ENCODE measurements at places on chromosomes 1 and 21.

DNA sequence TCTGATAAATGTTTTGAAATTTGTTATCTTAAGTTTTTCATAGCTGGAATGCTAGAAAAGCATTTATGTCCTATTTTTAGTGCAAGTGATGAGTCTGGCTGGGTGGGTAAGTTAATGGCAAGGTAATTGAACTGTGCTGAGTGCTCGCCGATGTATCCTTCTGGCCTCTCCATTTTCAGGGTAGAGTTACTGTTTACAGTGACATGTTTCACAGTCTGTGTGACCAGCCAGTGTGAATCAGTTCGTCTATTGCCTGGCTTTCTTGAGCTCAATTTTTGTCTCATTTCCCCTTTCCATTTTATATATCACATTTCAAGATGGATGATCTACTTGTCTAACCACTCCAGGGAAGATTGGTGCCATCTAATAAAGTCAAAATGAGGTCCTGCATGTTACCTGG, 44.1 kb downstream of the ITSN1 start:
- no peak for DNase-seq

- DNase-seq, result peak; percentile 67
Observed at GRCh38 chr1:32200226-32201010, at the start of gene CCDC28B. TSS of gene CCDC28B (plus strand) at chr1:32200595. CDS start at chr1:32201936, 1,341 bp downstream.

DNA sequence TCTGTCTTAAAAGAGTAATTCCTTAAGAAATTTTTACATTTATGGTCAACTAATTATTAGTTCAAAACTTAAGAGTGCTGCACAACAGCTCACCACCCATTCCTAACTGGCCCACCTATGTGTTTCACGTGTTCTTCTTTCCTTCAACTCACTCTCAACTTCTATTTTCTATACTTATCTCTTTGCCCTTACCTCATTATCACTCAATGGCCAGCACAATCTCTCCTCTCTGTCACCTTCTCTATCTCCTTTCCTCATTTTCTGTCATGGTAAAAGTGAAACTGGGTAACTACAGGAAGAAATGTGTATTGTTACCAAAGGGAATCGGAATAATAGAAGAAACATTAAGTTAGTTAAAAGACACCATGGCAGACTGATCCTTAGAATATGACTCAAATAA, 43.1 kb downstream of the DENND1B start:
- DNase-seq, result no peak

GRCh38 chr1:210817385-210818275, 316.3 kb downstream of the KCNH1 start:
- no peak for DNase-seq

DNA sequence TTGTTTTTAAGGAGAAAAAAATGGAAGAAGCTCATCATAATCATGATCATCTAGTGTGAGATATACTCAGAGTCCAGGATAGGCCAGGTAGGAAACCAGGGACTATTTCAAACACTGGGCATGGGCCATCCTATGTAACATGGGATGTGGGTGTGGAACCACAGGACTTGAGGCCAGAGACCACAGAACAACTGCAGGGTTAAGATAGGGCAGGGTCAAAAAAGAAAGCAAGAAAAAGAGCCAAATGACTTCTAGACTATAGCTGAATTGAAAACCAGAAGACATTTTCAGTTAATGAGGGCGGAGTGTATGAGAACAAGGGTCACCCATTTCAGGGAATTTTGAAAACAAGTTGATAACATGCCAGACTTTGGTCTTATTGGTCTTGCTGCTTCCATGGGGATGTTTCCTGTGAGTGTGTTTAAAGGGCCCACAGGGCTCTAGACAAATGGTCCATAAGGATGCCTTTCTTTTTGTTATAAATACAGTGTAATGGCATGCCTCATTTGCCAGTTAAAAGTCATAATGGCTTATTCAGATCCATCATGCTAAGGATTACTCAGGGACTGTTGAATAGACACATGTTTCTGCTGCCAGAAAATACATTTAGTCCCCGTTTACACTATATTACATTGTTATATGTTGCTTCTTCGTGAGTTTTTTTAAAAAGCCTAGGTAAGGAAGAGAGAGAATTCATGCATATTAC, 182.0 kb upstream of the C21orf91 start:
- peak; percentile 89 for DNase-seq

DNA sequence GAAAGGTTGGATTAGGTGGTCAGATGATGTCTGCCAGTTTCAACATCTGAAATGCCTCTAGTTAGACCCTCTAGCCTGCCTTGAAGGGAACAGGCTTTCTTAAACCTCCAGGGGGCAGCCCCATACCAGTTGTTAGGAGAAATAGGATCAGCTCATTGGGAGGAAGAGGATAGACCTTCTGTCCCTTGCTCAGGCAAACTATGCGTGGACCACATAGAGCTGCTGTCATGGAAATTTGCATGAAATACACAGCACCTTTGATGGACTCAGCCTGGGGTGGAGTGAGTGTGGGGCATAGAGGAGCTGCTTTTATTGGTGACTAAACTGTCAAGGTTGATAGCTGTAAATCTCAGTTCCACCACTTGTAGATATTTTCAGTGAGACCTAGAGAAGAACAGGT, 38.4 kb upstream of the SPAG17 start:
- DNase-seq, result peak; percentile 9

DNA sequence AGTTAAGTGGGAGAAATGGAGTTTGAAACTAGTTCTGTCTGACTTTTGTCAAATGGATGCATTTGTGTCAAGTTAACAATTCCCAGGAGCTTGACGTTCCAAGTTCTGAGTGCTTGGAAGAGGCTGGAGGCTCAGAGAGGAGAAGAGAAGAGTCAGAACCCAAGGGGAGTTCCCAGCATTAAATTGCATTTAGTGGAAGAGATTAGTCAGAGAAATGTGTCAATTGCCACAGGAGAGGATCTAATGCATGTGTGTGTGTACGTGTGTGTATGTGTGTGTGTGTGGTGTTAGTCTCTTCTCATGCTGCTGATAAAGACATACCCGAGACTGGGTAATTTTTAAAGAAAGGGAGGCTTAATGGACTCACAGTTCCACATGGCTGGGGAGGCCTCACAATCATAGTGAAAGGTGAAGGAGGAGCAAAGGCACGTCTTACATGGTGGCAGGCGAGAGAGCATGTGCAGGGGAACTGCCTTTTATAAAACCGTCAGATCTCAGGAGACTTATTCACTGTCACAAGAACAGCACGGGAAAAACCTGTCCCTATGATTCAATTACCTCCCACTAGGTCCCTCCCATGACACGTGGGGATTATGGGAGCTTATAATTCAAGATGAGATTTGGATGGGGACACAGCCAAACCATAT, 101.5 kb upstream of the TMEM51 start:
- no peak for DNase-seq

DNA sequence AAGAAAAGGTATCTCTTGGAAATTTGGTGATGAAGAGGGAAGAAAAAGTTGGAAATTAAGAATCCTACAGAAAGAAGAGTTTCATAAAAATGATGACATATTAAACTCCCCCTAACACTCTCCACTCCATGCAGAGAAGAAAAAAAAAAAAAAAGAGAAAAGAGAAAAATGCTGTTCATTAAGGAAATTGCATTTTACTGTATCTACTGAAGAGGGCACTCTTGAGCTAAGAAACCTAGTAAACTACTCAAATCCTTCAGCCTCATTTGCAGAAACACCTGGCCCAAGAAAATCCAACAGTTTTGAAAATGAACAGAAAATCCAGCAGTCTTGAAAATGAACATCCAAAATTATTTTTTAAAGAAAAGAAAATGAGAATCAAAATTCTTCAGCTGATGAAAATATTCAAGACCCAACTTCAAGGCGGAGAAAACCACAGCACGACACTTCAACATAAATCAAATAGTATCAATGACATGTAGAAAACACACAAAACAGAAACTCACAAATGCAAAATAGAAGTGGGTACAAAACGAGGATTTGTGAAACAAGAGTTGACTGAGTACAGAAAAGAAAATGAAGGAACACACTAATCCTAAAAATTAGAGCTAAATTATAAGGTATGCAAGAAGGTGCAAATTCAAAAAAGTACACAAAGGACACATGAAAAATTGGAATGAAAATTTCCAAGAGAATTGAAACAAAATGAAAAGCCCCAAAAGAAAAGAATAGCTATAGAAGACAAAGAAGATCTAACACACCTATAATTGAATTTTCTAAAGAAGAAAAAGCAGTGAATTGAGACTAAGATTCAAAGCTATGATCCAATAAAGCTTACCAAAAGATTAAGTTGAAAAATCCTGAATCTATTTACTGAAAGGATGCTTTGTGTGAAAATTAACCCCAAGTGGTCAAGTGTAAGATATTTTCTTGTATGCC, 73.2 kb upstream of the DNAJC6 start:
- DNase-seq, result peak; percentile 91

DNA sequence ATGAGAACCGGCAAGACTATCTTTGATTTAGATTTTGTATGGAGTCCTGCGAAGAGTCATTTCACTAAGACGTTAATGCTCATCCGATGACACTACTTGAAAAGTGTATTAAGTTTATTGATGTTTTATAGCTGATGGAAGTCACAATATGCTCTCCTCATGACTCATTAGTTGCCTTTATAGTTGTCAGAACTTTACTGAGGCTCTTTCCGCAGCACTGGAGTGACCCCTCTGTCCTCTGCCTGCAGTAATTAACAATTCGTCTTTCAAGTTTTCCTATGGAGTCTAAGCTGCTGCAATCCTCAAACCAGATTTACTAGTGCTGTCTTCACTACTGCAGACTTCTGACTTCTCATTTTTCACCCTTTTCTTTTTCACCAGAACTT, 853 bp downstream of the USP16 start:
- DNase-seq, result peak; percentile 23

GRCh38 chr1:44346184-44346583, 8.9 kb downstream of the ERI3 start:
- no peak for DNase-seq

DNA sequence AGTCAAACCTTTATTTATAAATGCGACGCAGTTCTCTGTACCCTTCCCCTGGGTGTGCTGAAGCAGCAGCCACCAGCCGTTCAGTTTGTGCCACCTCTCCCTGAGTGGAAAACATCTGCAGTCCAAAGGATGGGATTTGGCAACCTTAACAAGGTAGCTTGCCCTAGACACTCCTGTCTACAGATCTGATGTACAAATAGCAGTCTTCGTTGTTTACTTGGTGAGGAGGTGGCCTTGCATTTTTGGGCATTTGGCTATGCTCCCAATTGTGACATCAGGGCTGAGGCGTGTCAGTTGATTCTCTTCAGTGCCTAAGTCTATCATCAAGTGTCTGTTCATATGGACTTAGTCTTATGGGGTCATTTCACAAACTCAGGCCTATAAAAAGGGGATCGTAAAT, 59.8 kb downstream of the KDM1A start:
- DNase-seq, result no peak

DNA sequence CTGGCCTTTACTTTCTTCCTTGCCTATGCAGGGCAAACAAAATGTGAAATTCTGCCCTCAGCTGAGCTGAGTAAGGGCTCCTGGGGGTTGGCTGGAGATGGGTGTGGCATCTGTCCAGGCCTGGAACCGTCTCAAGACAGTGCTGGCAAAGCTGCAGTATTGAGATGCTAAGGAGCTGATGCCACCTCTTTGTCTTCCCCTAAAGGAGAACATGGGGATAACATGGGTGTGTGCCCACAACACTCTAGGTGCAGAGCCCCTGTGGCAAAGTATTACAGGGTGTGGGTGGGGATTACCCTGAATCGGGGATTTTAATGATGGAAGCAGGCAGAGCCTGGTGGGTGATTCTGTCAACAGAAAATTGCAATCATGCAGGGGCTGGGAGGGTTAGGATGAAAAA, 2.5 kb upstream of the ST3GAL3 start:
- peak; percentile 76 for DNase-seq

DNA sequence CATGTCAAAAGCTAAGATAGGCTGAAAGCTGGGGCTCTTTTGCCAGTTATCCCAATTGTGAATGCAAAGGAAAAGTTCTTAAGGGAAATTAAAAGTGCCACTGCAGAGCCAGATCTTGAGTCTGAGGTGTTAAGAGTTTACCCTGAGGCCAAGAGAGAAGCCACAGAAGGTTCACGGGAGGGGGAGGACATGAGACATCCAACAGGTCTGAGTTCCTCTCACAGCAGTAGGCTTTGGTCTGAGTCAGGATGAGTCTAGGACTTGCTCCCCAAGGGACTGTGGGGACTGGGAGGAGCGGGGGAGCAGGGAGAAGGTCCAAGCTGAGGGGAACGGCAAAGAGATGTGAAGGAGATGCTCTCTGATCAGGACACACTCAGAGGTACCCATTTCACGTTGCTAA, 411.2 kb upstream of the CAMK1G start:
- no peak for DNase-seq

DNA sequence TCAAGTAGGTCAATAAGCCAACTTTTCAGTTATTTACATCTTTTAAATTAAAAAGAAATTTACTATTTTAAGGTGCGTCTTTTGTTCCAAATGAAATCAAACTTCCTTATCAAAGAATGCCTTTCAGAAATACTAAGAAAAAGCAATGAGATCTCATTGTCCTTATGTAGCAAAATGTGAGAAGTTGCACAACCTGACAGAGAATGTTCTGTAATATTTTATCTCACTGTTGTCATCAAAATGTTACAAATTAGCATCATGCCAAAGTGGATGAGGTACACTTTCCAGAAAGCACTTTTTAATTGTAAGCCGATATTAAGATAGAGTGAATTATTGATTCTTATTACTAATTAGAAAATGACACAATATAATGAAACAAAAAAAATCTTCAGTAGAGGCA, 50.4 kb downstream of the KCNT2 start:
- no peak for DNase-seq

DNA sequence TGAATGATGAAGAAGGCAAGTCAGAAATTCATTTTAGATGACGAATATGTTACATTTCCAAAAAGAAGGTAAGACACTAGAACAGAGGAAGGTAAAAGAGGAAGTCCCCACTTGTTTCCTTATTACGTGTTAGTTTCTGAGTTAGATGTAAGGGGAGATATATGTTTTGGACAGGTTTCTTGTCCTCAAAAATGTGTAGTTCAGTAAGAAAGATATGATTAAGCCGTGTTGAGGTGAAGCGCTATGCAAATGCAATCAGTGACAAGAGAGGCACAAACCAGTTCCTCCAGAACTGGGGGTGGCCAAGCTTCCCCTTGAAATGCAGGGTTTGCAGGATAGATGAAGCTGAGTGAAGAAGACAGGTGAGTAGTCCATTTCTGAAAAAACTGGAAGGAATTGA, 293.3 kb upstream of the RUNX1 start:
- DNase-seq, result peak; percentile 15

- DNase-seq, result peak; percentile 30
Observed at GRCh38 chr1:9996624-9997582, at the start of gene RBP7. TSS of gene RBP7 (plus strand) at chr1:9997228. CDS start at chr1:9997259, 31 bp downstream.

DNA sequence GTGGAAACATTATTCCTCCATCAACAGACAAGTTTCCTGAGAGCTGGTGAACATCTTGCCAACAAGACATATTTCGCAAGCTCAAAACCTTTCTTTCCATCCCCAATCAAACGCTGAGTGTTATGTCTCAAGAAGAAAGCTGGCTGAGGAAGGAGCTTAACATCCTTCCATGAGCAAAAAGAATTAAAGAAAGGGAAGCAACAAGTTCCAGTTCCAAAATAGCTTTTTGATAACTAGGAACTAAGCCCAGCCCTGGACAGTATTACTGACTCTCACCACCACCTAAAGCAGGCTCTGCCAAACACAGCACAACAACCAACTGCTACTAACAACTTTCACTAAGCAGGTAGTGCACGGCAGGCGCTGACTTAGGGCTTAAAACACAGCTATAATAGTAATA, 50.2 kb downstream of the CAPZB start:
- peak; percentile 47 for DNase-seq

- DNase-seq, result no peak
Observed at GRCh38 chr1:19388980-19389379, 76.9 kb downstream of the SLC66A1 start.

Data from hematopoietic multipotent progenitor cell treated with erythropoietin and hydrocortisone succinate and interleukin-3 and kit ligand, for 6 days (in vitro differentiated cells).